KBM-7 (cell line): ENCODE measurements at places on chromosomes 11 and 22.

- no peak for DNase-seq
Observed at GRCh38 chr11:124519850-124520549, 23.5 kb downstream of the OR8B12 start.

- no peak for DNase-seq
Observed at GRCh38 chr11:122724520-122724919, 69.0 kb downstream of the UBASH3B start.

- DNase-seq, result no peak
Observed at GRCh38 chr22:16915701-16916100, 90.5 kb upstream of the XKR3 start.

DNA sequence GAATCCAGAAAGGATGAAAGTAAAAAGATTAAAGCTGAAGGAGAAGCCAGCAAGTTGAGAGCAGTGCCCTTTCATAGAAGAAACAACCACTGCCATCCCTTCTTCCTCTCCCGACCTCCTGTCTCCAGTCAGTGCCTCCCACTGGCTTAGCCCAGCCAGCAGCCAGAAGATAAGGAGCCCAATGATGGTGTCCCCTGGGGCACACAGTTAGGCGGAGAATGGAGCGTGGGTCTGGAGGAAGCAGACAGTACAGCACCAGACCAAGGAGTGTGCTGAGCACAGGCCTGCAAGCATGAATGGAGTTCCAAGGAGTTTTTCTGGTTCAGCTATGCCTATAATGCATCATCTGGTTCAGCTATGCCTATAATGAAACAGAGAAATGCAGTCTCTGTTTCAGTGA lies 54.3 kb upstream of the TNRC6B start:
- no peak for DNase-seq

DNA sequence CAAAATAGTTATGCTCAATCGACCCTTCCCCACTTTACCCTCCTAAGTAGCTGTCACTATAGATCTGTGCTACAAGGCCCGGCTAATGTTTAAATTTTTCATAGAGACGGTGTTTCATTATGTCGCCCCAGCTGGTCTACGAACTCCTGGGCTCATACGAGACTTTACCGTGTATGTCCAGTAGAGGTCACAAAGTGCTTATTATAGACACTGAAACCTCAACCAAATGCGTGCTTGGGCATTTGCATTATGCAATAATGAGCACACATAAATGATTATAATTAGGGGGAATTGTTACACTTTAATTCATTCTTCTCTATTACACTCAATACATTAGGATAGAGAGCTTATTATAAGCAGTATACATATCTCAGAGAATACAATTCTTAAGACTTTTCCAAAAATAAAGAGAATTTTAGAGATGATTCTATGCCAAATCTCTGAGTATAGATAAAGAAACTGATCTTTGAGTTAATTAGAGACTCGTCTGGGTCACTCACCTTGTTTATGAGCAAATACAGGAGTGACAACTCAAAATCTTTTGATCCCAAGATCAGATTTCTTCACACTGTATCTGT lies 12.5 kb upstream of the MRPL16 start:
- DNase-seq, result peak; percentile 78

GRCh38 chr22:39219071-39220039 lies 25.4 kb downstream of the PDGFB start:
- no peak for DNase-seq

DNA sequence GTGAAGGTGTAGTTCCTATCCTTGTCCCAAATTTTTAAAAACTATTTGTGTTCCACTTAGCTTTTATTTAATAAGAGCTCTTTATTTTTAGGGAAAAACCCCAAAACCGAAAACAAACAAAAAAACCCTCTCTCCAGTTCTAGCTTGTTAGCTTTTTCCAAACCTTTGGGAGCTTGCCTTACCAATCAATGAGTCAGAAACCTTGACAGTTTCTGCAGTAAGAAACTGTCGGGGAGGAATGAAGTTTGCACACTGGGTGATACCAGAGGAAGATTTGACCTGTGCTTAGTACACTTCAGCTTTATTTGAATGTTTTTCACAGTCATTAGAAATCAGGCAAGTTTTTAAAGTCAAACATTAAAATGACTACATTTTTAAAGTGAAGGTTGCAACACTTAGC lies 105.0 kb downstream of the FAT3 start:
- DNase-seq, result no peak

DNA sequence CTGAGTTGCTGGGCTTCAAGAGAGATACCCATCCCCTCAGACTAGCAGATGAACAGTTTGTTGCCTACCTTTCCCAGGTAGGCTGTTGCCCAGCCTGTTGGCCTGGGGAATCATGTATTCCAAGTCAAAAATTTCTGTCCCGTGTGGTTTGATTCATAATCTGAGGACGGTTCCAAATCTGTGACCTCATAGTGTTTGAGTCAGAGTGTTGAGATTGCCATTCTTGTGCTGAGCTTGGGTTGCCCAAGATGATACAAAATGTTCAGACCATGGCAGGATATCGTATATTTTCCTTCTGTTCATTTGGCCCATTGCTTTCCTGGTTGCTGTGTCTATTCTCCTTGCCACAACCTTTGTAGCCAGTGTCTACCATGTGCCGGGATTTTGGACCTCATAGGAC lies 64.3 kb downstream of the CYB5R2 start:
- no peak for DNase-seq

- peak; percentile 1 for DNase-seq
Observed at GRCh38 chr11:86632499-86633269, 39.7 kb downstream of the ME3 start.
